Stimulated activated CD4-positive, alpha-beta T cell treated with anti-CD3 and anti-CD28 coated beads, Interleukin-1b, Interleukin-23, amount 100 ng/mL, for 1 hour (primary cell): ENCODE measurements at places on chromosomes 6 and 20.
A peak's percentile ranks its signal among the peaks of the same experiment; 100 is the strongest.

DNA sequence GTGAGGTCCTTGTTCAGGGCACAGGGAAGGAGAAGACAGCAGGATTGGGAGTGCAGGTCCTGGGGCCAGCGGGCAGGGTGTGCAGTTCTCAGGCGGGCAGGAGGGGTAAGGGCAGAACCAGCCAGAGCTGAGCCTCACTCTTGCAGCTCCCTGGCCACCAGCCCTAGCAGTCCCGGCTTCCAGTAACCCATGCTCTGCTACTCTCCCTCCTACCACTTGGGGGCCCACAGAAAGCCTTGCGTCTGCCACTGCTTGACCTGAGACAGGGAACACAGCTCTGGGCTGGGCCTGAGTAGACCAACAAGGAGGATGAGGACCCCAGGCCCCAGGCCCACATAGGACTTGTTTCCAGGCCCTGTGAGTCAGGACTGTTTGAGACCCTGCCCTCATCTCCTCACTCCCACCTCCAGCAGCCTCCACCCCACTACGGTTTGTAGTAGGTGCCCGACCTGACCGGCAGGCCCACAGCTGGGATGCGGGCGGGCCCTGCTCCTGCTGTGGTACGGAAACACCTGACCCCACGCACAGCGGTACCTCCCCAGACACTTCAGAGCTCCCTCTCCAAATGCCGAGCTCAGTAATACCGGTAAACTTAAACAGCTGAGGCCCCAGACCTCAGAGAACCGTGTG lies 39.2 kb downstream of the KCNK5 start:
- DNase-seq = no peak

GRCh38 chr6:90286884-90287488 lies 9.7 kb downstream of the BACH2 start:
- DNase-seq = peak; percentile 45

DNA sequence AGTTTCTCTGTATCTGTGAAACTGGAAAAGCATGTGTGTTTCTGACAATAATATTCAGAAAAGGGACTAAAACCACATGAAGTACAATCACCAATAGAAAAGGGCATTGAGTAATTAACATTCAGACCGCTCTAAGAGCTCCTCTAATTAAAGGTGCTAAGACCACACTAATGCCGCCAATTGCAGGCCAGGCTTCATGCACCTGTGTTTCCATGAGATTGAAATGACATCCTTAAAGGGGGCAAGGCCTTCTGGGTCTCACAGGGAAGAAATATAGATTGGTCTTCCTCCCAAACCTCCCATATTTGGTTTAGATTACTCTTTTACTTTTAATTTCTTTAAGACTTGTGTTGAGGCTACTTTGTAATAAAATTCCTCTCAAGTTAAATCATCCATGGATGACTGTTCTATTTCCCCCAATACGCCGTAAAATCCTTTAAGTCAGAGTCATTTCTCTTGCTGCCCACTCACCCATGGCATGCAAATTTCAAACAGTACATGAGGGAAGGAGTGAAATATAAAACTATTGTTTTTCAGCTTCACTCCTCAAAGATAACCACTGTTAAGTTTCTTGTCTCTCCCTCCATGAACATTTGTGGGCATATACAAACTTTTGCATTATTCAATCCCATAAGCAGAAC lies 110.6 kb downstream of the UBE3D start:
- no peak for DNase-seq

- no peak for DNase-seq
Observed at GRCh38 chr6:132354517-132355167, 46.6 kb downstream of the MOXD1 start.

DNA sequence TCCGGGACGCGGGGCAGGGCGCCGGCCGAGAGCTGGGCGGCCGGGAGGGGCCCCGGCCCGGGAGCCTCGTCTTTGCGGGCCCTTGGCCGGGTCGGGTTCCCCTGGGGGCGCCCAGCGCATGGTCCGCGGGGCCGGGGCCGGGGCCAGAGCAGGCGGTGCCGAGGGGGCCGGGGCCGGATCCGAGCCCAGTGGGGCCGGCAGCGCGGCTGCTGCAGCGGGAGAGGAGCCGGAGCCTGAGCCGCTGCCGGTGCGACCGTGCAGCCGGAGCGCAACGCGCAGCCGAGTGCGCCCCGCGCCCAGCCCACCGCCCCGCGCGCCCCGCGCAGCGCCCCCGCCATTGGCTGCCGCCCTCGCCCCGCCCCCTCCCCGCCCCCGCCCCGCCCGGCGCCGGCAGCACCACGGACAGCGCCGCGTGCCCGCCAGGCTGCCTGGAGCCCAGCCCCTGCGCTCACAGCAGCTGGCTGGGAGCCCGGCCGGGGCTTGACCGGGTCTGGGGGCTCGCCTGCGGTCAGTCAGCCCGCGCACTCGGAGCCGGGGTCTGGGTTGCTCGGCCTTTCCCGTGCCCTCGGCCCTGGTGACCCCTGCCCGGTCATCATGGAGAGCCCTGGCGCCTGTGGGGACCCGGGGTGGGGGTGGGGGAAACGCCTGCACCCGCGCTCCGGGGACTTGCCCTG lies at the start of gene HRH3:
Gene HRH3, minus strand, starts transcription at position 287 of the 674 bp plus-strand sequence. CDS start 308 bp downstream, outside the sequence.
- DNase-seq = no peak

GRCh38 chr6:138970856-138971425 lies 17.1 kb downstream of the REPS1 start:
- DNase-seq = no peak

GRCh38 chr6:135086414-135086764 lies 31.8 kb upstream of the HBS1L start:
- no peak for DNase-seq

- no peak for DNase-seq
Observed at GRCh38 chr6:134253681-134254080, 64.2 kb downstream of the SGK1 start.

DNA sequence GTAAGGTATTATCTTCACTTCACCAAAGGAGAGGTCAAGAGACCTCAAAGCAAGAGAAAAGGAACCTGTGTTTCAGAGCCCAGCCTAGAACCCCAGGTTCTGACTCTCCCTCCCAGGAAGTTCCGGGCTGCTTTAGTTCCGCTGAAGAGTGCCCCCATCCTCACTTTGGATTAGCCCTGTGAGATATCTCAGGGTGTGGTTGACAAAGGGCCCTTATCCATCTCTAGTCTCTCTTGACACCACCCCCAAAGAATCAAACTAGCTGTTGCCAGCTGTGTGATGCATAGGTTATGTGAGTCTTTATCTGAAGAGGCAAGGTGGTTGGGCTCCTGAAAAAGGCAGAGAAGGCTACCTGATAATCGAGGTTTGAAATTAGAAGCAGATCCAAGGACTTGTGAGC lies 20.6 kb downstream of the BRPF3 start:
- no peak for DNase-seq

DNA sequence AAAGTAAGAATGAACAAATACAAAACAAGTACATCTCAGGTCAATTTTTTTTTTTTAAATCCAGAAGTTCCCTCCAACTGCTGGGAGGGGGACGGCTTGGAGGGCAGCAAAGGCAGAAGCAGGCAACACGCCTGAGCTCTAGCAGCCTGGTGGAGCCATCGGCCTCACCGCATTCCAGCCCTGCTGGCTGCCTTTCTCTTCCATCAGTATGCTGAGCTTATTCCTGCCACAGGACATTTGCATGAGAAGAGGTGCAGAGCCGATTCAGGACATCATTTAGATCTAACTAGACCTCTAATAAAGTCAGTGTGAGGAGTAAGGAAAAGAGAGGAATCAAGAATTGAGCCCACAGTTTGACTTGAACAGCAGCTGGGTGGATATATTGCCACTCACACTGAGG lies 318.8 kb downstream of the ZFAND3 start:
- no peak for DNase-seq

GRCh38 chr6:27133281-27134227 lies 113.9 kb upstream of the PRSS16 start:
- DNase-seq = no peak

DNA sequence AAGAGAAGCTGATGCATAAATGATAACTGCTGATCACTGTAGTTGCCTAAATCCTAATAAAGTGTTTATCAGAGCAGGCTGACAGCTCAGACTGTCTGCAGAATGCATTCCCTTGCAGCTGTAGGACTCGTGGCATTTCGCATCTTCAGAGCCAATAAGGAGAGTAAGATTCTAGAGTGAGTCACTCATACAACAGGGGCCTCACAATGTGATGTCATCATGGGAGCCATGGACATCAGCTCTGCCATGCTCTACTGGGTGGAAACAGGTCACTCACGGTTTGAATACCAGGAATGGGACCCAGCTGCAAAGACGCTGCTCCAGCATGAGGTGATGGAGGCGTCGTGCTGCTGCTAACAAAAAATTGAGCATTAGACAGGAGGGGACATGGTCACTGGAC lies 7.4 kb downstream of the FAM209B start:
- no peak for DNase-seq
